ENCODE measurements at places on chromosomes 6 and 20.
A peak's percentile ranks its signal among the peaks of the same experiment; 100 is the strongest.

DNA sequence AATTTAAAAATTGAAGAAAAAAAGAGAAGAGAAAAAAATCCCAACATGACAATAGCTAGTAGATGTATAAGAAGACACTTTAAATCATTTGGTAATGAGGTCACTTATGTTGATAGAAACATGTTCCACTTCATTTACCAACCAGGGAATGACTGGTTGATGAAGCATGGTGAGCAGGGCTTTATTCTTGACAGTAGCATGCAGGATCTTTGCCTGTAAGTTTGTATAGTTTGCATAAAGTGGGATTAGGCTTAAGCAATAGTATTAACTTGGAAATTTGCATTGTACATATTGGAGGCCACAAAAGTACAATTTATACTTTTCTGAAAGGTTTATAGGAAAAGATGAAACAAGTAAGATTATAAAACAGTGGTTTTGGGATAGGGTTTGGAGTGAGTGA lies 67.0 kb downstream of the NOX3 start:
- no peak for DNase-seq

GRCh38 chr20:47466213-47466612 lies 35.5 kb upstream of the NCOA3 start:
- DNase-seq: no peak

DNA sequence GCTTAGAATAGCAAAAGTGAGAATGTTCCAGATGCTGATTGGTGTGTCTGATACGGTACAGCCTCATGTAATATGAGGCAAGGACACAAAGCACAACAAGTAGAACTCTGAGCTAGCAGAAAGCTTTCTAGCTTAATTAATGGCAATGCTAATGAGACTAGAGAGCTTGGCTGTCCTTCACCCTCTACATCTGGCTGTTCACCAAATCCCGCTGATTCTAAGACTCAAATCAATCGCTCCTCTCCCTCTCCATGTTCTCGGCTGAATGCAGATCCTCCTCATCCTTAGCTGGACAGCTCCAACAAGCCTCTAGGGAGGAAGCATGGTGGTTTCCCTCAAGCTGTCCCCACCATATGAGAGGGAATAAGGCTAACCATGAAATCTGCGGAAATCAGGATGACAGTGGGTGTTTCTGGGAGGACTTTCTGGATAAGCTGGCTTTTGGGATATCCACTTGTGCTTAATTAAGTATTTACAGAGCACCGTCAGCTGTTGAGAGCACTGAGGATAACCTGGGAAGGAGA lies 128.9 kb downstream of the FOXC1 start:
- DNase-seq: no peak

DNA sequence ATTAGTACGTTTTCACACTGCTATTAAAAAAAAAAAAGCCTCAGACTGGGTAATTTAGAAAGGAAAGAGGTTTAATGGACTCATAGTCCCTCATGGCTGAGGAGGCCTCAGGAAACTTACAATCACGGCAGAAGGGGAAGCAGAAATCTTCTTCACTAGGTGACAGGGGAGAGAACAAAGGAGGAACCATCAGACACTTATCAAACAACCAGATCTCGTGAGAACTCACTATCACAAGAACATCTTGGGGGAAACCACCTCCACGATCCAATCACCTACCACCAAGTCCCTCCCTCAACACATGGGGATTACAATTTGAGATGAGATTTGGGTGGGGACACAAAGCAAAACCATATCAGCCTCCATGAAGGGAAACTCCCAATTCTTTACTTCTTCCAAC lies 85.2 kb upstream of the MAFB start:
- no peak for DNase-seq

DNA sequence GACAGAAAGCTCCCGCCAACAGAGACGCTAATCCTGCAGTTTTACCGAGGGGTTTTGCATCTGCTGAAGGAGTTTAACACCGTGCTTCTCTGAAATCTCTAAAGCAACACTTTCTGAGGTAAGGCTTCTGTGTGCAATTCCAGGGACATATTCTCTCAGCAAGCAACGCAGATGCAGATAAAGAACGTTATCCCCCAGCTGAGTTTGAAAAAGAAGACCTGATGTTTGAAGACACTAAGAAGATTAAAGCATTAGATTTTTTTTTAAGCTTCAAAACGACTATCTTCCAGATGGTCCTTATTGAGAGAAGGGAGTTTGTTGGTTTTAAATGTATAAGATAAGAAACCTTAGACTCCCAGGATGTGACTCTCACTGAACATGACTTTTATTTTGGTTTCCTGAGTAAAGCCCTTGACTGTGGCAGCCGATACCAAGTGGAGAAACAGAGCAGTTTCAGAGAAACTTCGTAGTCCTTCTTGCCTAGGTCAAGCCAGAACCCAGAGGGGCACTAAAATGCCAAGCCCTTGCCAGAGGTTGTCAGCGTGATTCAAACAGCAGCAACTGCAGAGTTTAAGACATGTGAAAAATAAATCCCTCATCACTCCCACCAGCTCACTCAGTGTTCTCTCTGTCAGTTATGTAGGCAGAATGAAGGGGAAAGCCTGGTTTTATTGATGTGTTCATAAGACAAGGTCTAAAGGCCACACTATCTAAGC lies 353.3 kb upstream of the CNR1 start:
- no peak for DNase-seq

DNA sequence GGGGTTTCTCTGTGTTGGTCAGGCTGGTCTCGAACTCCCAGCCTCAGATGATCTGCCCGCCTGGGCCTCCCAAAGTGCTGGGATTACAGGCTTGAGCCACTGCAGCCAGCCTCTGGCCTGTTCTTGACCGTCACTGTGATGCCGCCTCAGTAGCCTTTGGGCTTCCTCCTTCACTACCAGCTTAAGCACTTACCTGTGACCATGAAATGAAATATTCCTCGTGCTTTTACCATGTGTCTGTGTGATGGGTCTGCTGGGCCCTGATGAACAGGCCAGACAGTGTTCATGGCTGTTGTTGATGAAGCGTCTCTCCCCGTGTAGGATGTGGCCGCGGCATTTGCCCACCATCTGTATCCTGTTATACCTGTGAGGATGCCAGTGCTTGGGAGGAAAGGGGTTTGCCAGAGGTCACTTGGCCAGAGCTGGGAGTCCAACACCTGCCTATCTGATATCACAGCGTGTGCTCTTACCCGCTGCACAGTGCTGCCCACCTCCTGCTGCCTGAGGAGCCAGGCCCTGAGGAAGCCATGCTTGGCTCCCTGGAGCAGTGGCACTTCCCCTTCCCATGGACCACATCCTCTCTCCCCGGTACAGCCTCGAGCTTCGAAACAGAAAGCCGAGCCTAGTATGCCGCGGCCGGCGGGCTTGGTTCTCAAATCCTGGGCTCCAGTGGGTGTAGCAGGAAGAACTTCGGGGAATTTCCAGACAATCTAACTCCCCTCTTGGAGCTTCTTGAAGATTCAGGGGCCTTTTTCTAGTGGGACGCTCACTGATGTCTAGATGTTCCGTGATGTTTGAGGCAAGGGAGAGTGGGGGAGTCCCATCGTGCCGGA lies 167.9 kb downstream of the ZDHHC14 start:
- DNase-seq: no peak

GRCh38 chr6:166005944-166006899 lies 161.4 kb downstream of the TBXT start:
- no peak for DNase-seq

DNA sequence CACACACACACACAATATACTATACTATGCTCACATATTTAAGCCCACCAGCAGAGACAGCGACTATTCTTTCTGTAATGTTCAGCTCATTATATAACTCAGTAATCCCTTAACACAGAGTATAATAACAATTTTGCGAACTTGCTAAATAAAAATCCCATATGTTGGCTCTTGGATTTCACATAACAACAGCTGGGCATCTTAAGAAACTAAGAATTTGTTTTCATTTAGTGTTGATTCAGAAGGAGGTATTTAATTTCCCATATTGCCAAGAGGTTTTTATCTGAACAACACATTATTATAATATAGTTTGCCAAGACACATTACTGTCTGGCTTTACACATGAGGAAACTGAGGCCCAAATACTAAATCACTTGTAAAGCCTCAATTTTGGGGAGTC lies 7.4 kb downstream of the ECT2L start:
- no peak for DNase-seq

DNA sequence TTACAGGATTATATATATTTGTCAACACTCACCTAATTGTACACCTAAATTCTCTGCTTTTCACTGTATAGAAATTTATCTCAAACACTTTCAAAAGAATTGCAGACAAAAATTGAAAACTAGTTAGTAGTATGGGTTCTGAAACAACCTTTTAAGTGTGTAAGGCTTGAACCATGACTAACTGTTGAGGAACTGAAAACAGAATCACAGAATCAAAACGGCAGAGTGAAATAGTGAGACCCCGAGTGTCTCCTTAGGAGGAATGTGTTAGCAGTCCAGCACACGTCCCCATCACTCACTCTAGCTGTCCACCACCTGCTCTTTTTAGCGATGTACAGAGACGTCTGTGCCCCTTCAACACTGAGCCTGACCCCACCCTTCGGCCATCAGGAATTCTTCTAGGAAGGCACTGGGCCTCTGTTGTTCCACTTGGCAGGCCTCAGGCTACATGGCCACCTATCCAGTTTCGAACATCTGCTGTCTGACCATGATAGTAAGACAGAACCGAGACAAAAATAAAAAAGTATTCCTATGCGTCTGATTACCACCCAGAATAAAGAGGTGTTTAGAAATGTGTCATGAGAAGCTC lies 227.4 kb downstream of the C6orf118 start:
- no peak for DNase-seq

GRCh38 chr20:51570739-51571459 lies 28.4 kb upstream of the NFATC2 start:
- DNase-seq: no peak

DNA sequence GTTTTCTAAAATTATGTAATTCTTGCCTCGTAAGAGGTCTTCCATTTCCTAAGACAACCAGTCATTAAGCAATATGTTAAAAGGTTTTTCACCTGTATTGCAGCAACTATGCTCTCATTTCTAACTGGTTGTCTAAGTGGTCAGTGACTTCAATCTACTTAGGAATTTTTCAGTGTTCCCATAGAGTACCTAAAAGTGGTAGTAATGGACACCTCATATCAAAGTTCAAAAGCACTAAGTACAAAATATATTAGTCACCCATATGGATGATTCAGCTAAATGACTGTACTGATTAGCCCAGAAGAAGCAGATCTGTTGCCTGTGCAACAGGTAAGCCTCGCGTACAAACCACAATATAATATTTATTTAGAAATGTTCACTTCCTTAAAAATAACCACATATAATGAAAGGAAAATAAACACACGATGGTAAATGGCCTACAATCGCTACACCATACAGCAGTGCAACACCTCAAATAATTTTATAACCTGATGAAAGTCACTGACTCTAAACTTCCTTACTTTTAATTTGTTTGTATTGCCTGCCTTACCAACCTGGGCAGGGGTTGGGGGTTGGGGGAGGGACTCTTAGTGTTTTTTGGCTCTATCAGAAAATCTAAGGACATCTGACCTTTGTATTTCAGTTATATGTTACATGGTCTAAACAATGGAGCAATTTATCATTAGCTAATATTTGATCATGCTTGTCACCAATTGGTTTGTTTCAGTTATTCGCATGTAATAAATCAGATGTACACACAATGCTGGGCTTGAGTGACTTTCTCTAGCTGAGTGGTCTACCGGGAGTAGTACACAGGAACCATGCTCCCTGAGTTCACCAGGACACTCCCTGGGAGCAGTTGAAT lies 105.9 kb downstream of the HIVEP2 start:
- no peak for DNase-seq

GRCh38 chr6:67768972-67769371 lies 866.1 kb upstream of the ADGRB3 start:
- no peak for DNase-seq

GRCh38 chr6:105326833-105327770 lies 75.8 kb downstream of the PREP start:
- DNase-seq: no peak

GRCh38 chr20:23659989-23660837 lies 22.5 kb upstream of the CST3 start:
- DNase-seq: peak; percentile 73

DNA sequence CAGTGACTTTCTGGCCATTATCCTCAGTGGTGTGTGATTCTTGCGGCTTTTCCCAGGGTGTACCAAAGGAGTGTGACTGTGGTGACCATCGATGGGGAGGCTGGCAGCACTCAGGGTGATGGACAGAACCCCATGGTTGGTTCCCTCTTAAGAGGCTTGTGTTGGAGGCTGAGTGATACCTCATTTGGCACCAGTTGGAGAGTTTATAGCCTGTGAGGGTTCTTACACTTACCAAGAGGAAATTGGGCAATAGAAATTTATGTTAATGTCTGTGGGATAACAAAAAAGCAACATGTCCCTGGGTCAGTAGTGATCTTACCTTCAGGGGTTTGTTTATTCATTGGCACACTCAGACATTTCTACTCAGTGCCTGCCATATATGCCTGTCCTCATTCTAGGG lies 37.2 kb downstream of the DAAM2 start:
- no peak for DNase-seq

DNA sequence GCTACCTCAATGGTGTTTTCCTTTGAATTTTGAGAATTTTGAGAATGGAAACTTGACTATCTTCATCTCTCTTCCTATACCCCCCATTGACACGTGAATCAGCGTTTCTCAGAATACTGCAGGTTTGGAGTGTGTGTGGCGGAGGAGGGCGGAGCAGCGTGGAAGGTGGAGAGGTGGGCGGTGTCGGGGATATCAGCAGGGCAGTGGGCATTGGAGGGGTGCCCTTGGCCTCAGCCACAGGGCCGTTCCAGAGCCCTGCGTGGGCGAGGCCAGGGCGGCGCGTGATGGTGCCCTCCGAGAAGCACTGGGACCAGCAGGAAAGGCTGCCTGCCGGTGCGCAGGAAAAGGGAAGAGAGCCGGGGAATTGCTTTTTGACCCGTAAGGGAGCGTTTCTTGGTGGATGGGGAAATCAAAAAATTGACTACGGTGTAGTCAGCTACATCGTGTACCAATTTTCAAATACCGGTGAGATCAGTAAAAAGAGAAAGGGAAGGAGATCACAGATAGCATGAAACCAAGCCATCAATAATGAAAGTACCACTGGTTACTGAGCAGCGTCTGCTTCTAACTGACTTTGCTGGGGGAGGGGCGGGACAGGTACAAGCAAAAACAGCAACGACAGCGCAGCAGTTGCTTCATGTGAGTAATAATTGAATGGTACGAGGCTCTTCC lies 82.7 kb upstream of the DUSP22 start:
- DNase-seq: no peak

DNA sequence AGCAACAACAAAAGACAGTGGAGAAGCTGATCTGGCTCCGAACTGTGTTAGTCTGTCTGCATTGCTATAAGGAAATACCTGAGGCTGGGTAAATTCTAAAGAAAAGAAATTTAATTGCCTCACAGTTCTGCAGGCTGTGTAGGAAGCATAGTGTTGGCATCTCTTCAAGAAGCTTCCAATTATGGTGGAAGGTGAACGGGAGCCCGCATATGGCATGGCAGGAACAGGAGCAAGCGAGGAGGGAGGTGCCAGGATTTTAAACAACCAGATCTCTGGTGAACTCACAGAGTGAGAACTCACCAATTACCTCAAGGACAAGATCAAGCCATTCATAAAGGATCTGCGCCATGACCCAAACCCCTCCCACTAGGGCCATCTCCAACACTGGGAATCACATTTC lies 293.5 kb downstream of the SMOC2 start:
- no peak for DNase-seq
